ENCODE measurements at places on chromosomes 5 and 9.

DNA sequence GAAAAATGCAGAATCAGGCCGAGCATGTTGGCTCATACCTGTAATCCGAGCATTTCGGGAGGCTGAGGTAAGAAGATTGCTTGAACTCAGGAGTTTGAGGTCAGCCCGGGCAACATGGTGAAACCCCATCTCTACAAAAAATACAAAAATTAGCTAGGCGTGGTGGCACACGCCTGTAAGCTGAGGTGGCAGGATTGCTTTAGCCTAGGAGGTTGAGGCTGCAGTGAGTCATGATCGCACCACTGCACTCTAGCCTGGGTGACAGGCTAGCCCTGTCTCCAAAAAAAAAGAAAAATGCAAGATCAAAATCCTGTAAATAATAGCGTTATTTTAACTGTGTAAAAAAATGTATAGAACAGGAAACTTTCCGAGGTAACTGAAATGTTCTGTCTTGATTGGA, 39.4 kb downstream of the RNF44 start:
- DNase-seq: no peak

GRCh38 chr9:130444565-130445221, at the start of gene ASS1:
Gene ASS1, plus strand, starts transcription at chr9:130444961. Its CDS starts 7,268 bp downstream, at chr9:130452229.
- DNase-seq: peak; percentile 85

DNA sequence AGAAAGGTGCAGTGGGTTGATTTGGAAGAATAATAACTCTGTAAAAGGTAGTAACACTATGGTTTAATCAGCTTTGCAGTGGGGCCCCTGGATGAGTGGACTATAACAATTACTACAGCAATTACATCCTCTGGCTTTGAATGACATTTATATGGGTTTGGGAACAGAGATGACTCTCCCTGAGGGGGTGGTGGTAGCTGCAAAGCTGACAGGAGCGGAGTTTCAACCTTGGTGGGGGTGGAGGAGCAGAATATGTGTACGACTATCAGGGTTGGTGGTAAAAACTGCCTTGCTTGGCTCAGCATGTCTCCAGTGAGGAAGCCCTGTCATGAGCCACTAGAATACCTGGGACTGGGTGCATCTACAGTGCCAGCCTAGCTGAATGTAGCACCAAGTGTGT, 28.3 kb upstream of the NR3C1 start:
- DNase-seq: no peak

DNA sequence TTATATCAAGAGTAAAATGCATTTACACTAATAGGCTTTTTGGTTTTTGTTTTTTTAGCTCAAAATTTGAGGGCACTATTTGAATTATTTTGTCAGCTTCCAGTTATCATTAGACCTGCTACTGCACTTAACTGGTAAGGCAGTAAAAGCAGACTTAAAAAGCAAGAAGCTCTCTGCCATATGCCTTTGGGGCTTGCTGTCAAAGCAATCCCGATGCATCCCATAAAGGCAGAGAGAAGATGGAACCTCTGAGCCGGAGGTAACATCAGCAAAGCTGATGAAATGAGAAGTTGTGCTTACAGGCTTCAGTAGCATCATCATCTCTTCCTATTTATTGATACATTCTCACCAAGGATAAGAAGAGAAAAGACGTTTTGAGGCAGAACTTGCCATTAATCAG, 1414.3 kb upstream of the CDH6 start:
- no peak for DNase-seq

DNA sequence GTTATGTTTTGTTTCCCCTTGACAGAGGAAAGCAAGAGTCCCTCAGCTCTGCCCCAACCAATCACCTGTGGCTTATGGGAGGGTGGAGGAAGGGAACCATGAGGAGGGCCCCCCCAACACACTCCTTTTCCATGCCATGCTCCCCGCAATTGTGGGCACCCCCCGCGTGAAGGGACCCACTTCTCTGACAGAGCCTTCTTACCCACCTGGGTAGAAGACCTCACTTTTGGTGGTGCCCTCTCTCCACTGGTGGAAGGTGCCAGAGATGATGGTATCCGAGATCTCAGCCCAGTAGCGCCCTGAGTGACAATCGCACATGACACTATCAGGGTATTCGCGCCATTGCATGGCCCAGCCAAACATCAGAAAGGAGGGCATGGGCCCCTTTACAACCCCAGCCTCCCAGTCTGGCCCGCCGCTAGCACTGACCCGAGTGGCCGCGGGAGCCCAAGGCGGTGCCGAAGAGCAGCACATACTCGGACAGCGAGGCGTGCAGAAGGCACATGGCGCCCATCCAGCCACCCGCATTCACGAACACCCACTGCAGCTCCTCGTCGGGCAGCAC, 714 bp downstream of the SIGMAR1 start:
- no peak for DNase-seq

DNA sequence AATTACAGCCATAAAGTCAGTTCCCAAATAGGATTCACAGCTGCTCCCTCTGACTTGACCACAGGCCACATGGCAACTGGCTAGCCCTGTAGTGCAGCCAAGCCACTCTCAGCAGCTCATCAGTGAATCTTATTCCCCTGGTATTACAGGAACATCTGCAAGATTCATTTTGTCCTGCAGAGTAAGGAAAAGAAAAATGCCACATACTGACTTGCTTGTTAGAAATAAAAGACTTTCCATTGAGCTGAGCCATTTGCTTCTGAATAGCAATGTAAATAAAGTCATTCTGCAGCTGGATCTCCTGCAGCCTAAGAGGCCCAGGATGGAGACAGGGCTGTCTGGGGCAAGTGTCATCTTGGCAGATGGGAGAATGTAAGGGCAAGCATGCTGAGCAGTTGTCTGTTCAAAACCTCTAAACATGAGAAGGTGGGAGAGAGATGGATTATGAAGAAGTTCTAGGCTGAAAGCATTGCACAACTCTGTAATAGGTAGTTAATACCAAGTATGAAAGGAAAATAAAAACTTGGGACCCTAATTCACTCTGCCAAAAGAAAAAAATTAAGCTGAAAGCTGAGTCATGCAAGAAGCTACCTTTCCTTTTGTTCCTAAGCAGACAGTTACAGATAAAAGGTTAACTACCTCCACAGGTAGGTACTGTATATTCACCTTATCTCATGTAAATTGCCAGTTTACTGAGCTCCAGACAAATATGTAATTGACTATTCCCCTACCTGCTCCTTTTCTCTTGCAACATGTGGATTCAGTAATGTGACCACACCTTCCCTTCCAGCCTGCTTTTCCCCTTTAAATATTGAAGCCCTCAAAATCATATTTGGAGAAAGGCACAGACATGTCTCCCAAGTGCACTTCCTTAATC, 244.4 kb upstream of the RAI14 start:
- no peak for DNase-seq

DNA sequence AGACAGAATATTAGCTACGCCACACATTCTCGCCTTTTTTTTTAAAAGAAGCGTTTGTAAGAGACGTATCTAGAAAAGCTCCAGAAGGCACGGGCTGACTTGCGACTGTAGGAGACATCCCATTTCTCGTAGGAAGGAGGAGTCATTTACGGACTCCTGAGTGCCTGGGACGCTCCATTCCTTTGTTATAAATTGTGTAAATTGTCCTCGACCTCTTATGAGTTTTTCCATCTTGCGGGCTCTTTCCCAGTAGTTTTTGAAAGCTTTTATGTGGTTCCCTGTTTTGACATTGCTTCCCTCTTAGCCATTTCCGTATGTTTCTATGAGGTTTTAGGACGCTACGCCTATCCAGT, 1.0 kb downstream of the RABL6 start:
- DNase-seq: no peak

GRCh38 chr5:96645091-96645490, 17.1 kb upstream of the CAST start:
- DNase-seq: no peak

GRCh38 chr9:132201780-132202703, 40.2 kb downstream of the NTNG2 start:
- peak; percentile 38 for DNase-seq

DNA sequence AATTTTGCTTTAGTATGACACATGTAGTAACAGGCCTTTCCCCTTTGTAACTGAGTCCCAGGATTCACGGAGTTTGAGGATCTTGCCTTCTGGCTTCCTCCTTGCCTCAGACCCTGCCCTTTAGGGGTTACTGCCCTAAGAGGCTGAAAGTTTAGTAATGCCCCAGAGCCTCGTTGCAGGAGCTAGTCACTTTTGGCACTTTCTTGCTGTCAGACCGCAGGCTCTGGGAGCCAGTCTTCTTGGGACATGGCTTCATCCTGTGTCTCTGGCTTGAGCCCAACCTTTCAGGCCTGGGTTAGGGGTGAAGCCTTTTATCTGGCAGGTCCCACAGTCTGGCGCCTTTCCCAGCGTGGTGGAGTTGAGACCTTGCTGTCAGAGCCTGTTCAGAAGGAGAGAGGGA, 185.6 kb upstream of the DMRT1 start:
- no peak for DNase-seq

GRCh38 chr5:26148569-26149107, 889.7 kb downstream of the CDH9 start:
- DNase-seq: no peak

- no peak for DNase-seq
These were observed 442.6 kb downstream of the SEMA5A start for GRCh38 chr5:9103290-9103689.

DNA sequence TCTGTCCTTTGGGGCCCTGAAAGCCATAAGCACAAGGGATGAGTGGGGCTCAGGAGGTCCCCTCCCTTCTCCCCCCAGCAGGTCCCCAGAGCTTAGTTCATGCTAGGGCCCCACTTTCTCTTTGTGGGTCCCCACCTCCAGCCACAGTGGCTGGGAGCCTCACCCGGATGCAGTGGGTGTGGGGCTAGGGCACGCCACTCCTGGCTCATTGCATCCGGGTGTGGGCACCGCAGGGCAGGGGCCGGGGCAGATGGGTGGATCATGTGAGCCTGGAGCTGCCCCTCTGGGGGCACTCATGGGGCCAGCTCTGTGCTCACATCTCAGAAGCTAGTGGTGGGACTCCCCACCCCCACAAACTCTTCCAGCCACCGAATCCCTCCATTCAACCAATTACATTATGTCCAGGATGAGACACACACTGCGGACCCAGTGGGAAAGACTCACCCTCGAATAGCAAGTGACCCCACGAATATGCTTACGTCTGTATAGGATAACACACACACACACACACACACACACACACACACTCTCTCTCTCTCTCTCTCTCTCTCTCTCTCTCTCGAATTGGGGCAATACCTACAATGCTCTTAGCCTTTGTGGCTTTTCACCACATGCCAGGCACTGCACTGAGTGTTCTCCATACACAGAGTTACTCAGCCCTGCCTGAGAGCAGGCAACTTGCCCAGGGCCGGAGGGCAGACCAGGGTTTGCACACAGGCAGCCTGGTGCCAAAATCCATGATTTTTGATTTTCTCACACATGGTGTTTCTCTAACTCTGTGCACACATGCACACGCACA, 16.8 kb upstream of the PHYKPL start:
- no peak for DNase-seq
